Stimulated activated CD8-positive, alpha-beta memory T cell treated with anti-CD3 and anti-CD28 coated beads, Interleukin-7, amount 100 ng/mL, for 1 hour (primary cell): ENCODE measurements at places on chromosomes 11 and 22.

DNA sequence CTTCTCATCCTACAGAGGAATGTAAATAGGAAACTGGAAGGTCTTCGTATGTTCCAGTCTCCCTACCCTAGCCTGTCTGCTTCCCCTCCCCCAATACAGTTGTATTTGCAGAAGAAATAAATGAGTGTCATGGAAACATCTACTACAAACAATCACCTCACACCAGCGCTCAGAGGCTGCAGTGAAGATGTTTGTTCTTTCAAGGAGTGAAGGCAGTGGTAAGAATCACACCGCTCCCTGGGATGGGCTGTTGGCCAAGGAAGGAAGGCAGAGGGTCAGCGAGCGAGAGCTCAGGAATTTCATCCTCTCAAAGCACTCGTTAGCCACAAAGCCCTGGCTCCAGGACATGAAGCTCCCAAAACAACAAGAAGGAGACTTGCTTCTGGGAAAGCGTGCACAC is 1.1 kb upstream of the IGSF9B start:
- no peak for DNase-seq

DNA sequence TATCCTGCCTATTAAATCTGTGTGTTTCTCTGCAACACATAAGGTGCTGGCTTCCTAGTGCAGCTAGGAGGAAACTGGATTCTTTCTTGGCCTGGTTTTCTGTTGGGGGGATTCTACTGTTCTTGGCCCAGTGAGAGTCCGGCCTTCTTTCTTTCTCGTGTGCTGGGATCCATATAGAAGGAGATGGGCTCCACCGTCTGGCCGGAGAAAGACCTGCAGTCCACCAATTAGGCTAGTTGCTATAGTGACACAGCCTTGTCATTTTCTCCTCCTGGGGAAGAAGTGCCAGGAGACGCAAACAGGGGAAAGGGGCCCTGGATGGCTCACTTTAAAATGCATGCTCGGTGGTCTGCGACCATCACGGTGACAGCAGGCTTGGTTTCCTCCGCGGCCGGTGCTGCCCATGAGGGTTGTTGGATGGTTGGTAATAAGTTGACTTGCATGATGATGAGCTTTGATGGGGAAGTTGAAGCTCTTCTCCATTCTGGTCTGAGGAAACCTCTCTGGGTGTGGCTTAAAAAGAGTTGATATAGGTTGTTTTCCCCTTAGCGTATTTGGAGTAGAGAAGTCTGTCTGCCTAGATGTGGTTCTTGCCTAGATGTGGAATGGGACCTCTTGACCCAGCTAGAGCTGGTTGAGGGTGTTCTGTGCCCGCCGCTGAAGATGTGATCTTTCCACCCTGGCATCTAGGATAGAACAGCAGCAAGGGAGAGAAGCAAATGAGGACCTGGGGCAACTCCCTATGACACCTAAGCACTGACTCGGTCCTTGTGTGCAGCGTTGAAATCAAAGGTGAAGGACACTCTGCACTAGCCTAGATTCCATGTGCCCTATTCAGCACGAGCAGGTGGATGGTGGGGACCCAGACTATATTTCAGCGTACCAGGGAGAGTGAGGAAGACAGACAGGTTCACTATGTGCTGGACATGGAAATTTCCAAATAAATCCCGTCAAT is 1335.0 kb downstream of the BRD1 start:
- DNase-seq, result no peak

DNA sequence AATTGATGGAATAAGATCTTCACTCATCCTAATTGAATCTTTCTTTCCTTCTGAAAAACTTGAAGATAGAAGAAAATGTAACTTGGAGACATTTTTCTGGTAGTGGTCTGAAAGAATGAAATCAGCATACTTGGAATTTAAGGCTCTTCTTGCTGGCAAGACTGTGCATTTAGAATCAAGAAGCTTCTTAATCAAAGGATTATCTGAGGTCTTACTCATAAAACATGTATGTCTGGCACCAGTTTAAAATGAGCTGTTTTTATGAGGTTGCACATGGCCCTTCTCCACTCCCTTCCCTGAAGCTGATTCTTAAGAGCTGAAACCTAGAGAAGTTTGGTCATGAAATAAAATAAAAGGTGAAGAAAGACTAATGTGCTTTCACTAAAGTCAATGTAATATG is 77.3 kb downstream of the ARHGEF12 start:
- no peak for DNase-seq

- DNase-seq, result no peak
Measured at GRCh38 chr11:17979770-17980371, 33.0 kb downstream of the SERGEF start.

- no peak for DNase-seq
Measured at GRCh38 chr11:67435031-67435726, 2.3 kb downstream of the PTPRCAP start.

DNA sequence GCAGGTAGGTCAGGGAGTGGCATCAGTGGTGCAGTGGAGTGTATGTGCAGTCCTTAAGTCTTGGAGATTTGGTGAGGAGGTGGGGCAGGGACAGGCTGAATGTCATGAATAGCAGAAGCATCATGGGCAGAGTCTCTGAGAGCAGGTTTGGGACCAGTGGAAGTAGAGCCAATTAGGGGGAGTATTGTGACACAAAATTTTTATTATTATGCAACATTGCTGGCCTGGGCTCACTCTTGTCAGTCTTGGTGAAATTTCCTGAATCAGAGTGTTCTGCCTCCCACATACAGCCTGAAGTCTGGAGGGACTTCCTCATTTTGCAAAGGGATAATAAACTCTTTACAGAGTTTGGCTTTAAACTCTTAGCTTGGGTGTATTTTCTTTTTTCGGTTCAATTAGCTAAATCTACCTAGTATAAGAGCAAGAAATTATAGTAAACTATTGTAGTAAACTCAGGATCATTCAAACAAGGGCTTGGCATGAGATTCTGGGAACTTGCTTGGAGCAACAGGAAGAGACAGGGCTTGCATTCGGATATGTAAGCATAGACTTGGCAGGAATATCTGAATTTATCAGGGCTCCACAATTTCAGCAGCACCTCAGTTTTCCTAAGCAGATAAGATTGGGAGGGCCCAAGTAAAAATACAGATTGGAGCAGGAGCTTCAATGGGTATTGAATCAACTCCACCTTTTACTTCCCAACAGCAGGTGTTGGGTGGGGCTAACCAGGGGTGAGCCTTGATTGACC is 67.7 kb downstream of the FDX1 start:
- DNase-seq, result no peak

DNA sequence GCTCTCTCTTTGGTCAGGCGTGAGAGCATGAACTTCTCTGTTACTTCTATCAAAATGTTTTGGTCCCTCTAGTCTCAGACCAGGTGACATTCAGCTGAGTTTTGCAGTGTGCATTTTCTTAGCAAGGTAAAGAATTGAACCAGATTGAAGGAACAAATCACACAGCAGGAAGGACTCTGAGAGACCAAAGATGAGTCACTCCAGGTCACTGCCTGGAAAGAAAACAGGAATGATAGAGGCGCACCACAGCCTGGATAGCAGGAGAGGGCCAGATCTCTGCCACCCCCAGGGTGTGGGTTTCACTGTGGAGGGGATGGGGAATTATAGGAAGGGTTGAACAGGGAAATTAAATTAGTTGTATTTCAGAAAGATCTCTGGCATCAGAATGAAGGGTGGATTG is 788.3 kb downstream of the NTM start:
- no peak for DNase-seq

- no peak for DNase-seq
Measured at GRCh38 chr11:43250309-43250708, 61.5 kb upstream of the API5 start.

GRCh38 chr22:38479096-38479837 is 11.4 kb downstream of the KDELR3 start:
- DNase-seq, result no peak

DNA sequence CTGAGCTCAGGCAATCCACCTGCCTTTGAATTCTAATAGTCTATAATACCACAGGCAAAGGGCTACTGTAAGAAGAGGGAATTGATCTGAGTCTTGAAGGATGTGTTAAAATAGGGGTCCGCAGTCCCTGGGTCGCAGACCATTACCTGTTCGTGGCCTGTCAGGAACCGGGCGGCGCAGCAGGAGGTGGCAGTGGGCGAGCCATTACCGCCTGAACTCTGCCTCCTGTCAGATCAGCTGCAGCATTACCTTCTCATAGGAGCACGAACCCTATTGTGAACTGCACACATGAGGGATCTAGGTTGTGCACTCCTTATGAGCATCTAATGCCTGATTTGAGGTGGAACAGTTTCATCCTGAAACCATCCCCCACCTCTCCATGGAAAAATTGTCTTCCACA is 11.5 kb upstream of the TMEM123 start:
- no peak for DNase-seq

GRCh38 chr22:44076825-44077224 is 52.7 kb downstream of the PARVB start:
- DNase-seq, result no peak

DNA sequence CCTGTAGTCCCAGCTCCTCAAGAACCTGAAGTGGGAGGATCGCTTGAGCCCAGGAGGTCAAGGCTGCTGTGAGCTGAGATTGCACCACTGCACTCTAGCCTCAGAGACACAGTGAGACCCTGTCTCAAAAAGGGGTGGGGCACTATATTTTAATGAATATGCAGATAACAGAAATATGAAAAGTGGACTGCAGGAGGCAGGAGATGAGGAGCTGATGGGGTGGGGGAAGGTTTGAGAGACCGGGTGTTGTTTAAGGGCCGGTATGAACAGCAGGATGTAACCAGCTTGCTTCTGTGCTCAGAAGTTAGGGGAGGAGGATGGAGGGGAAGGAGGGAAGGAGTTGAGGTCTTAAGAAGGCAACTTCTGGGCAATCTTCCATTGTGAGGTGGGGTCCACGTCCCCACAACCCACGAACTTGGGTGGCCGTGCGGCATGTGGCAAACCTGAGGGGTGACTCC is 1.3 kb upstream of the B4GALNT4 start:
- no peak for DNase-seq

DNA sequence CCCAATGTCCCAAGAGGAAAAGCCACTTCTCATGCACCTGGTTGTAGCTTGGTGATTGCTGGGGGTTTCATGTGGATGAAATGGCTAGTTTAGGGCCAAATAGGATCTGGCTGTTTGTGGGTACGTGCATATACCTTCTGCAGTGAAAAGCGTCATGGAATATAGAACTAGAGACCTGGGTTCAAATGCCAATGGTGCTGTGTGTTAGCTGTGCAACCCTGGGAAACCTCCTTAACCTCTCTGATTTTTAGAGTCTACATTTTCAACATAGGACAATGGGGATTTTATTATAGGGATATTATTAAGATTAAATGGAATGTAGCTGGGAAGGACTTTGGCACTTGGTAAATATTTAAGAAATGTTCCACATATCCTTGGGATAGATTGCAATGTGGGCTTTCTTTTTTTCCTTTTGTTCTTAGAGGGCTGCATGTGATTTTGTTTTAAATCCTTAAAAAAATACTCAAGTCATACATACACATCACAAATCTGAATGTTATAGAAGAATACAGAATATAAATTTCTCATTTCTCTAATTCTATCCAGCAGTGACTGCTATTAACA is 112.6 kb upstream of the E2F8 start:
- DNase-seq, result no peak

DNA sequence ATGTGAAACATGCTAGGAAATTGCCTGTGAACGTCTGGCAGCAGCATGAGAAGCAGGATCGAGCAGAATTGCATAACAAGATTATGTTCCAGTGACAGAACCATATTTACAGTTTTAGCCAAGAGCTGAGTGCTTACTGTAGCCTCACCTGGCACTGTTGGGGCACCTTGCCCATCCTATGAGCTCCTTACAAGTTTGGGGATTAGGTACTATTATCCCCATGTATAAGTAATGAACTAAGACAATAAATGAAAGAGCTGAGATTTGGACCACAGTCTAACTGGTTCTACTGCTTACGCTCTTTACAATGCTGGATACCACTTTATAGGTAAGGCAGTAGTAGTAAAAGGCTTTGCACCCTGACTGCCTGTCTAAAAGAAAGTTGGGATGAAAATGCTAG is 17.1 kb upstream of the PATE1 start:
- DNase-seq, result no peak

GRCh38 chr11:66956689-66957290 is 1.4 kb downstream of the PC start:
- DNase-seq, result no peak

GRCh38 chr11:61309141-61309540 is 14.0 kb upstream of the VWCE start:
- no peak for DNase-seq

DNA sequence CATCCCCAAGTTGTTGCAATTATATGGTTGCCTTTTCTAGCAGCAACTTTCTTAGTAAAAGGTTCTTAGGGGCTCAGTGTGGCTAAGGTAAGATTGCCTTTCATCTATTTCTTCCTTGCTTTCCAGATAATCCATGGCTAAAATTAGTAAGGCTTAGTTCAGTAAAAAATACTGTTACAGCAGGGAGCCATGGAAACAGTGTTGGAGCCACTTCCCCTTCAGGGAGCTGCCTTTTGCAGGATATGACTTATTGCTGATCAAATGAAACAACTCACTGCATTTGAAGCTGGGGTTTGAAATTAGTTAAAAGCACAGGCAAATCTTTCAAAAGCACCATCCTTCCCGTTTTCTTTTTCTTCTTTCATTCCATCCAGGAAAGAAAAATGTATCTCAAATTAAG is 184.3 kb downstream of the C11orf87 start:
- DNase-seq, result no peak

GRCh38 chr11:80727315-80727714 is 1286.5 kb upstream of the TENM4 start:
- DNase-seq, result no peak

DNA sequence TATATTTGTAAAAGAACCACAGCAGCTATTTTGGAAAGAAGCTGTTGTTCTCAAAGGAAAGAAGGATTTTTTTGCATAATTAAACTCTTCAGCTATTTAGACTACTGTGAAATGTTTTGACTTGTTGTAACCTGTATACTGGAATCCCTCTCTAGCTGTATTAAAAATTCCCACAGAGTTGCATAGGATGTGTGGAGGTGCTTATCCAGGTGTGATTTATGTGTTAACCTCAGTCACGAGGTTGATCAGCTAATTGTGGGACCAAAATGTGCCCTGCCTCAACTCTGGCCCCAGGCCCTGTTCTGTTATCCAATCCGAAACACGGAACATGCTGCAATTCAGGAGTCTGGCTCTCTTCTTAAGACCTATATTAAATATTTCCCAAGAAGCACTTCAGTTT is 70.1 kb downstream of the LIF start:
- no peak for DNase-seq

DNA sequence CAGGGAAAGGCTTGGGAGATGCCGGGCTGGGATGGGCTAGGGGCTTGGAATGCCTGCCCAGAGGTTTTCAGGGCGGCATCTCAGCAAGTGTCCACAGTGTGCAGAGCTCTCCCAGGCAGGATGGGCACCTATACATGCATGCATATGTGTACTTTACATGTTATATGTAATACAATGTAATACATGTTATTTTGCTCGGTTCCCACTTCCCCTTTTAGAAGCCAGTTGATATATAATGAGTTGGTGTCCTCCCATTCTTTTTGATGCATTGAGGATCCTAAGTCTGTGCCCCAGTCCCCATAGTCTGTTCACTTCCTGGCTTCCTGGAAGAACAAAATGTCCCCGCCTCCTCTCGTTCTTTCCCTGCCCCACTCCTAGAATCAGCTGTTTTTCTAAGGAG is 20.1 kb upstream of the EIF3D start:
- DNase-seq, result no peak

DNA sequence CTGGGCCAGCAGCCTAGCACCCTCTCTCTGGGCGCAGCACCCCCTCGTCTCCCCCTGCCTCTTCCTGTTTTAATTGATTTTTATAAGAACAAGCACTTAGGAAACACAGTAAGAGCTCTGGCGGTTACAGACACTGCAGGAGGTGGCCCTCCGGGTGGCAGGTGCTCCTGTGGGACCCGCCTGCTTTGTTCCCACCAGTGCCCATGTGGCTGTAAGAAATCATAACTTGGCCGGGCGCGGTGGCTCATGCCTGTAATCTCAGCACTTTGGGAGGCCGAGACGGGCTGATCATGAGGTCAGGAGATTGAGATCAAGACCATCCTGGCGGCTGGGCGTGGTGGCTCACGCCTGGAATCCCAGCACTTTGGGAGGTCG is 18.4 kb downstream of the TSPAN4 start:
- DNase-seq, result no peak
